ENCODE measurements at places on chromosomes 12 and 14.

DNA sequence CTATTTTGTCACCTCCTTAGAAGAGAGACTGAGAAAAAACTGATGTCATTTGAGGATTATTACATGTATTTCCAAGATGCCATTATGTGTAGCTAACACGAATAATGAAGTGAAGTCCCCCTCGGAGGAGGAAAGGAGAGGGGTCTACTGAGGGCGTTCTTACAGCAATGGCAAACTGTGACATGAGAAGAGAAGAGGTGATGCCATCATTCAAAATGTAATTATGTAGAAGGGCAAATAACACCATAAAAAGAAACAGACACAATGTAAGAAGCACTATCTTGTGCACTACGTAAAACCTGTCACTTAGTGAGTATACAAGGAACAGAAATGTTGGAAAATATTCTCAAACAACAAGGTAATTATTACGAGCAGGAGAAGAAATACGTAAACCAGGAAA is 126.5 kb downstream of the NELL2 start:
- no peak for ATAC-seq

GRCh38 chr12:117076410-117077372 is 22.5 kb downstream of the TESC start:
- ATAC-seq, result no peak

DNA sequence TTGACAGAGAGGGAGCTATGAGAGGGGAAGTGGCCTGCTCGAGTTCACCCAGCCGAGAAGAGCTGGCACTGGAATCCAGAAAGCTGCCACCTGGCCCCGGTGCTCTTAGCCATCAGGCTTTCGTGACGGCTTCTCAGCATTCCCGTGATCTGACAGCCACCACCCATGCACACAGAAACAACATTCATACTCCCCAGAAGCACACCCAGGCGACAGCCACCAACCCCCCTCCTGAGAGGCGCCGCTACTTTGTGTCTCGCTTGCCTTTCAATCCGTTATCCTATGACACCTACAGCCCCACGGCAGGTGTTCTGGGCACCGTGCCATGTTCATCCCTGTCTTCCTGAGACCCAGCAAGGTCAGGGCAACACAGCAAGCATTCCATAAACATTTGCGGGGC is 31.4 kb downstream of the PSMC1 start:
- no peak for ATAC-seq

DNA sequence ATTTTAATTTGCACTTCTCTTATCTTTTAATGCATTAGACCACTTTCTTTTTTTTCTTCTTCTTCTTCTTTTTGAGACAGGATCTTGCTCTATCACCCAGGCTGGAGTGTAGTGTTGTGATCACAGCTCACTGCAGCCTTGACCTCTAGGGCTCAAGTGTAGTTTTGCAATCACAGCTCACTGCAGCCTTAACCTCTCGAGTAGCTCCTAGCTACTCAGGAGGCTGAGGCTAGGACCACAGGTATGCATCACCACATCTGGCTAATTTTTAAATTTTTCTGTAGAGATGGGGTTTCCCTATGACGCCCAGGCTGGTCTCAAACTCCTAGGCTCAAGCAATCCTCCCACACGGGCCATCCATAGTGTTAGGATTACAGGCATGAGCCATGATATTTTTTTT is 12.7 kb downstream of the TMED8 start:
- ATAC-seq, result no peak

GRCh38 chr12:75754698-75755097 is 243.3 kb upstream of the KRR1 start:
- ATAC-seq, result no peak

DNA sequence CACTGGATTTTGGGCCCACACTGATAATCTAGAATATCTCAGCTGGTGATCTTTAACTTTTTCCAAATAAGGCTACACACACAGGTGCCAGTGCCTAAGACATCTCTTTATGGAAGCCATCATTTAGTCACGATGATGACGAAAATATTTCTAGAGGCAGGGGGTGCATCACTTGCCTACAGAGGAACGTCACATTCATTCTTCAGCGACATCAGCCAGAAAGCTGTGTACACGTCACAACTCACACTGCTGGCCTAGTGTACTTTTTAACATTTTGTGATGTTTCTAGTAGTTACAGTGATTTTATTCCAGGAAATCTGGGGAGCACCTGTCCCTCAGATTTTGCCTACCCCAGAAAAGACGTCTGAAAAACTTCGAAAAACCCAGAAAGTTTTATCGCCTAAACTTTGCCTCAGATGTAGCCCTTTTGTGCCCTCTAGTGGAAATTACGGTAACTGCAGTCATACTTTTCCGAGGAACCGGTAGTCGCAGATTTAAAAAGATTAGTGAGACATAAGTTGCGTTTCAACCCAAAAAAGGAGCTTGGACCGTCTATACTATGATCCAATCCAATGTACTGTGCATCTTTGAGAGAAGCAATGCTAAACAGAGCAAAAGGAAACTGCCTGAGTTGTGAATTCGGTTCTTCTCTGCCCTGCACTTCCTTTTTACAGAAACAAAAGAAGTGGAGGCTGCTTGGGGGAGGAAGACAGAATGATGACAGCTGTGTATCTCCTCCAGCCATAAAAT is 64.3 kb upstream of the STON2 start:
- peak; percentile 75 for ATAC-seq

DNA sequence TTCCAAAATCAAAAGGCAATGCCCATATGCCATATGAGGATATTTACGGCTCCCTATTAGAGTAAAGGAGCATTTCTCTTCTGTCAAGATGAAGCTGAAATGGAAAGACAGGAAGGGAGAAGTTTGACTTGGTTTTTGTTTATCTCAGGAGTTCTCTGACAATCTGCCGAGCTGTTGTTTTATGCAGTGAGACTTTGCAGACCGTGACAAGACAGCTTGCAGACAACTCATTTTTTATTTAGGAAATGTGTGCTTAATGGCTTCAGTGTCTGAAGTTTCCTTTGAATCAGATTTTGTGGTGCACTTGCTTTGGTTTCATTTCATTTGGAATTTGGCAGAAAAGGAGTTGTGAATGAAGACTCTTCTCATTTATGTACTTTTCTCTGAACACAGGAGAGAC is 145.4 kb downstream of the C12orf50 start:
- ATAC-seq, result no peak

- ATAC-seq, result no peak
Measured at GRCh38 chr14:104350463-104351185, 212.2 kb downstream of the KIF26A start.

DNA sequence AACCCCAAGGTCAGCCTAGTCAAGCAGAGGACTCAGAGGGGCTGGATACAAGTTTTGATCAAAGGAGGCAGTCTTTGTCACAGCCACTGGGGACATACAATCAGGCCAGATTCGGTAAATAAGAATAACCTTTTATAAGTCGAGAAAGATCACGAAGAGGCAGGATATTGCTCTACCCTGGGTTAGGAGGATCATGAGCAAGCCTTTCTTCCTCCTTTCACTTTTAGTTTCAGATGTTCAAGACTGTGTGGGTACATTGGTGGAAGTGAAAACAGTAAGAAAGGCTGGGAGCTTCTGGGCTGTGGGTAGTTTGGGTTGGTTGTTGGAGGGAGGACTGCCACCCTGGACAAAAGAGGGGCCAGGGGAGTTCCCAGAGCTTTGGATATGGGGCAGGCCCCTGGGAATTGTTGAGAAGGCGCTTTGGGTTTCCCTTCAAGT is 127.7 kb downstream of the SNAPC1 start:
- ATAC-seq, result no peak

DNA sequence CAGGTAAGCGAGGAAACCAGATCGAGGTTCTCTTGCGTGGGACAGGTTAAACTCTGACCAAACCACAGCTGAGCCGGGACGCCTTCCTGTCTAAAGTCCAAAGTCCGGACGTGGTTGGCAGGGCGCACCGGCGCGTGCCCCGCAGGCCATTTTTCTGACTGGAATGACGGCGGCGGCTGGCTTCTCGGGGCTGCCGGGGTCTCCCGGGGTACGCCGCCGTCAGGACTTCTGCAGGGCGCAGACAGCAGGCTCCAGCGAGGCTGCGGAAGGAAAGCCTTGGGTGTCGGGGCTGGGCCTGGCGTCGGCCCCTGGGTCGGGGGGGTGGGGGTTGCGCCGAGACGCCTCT is 32.8 kb downstream of the MIA2 start:
- peak; percentile 61 for ATAC-seq

DNA sequence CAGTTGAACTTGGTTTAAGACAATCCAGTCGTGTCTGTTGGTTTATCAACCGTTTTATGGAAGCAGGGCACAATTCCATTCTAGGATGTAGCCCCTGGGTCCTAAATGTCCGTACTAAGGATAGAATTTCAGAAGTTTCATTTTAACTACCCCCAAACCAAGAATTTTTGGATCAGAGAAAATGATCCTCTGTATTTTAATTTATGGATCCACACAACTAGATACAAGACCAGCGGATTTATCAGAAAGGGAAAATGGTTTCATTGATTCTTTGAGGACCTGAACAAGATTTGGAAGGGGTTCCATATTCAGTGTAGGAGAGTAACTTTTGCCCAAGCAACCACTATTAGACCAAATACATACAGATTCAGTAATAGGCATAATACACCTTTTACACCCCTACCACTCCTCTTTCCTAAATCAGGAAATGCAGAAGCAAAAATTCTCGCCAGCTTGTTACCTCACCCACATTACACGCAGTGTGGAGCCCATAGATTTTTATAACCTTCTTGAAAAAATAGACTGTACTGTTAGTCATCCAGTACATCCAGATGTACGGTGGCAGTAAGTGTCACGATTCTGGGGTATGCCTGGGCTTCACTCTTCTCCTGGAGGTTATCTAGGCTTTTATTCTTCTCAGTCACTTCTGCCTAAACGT is 1.4 kb upstream of the FBXL14 start:
- ATAC-seq, result no peak

- ATAC-seq, result peak; percentile 89
Measured at GRCh38 chr14:57692671-57693070, 173.2 kb downstream of the SLC35F4 start.

GRCh38 chr12:85507456-85507855 is 227.4 kb downstream of the ALX1 start:
- no peak for ATAC-seq

- ATAC-seq, result no peak
Measured at GRCh38 chr12:78226763-78227162, 396.1 kb downstream of the NAV3 start.

DNA sequence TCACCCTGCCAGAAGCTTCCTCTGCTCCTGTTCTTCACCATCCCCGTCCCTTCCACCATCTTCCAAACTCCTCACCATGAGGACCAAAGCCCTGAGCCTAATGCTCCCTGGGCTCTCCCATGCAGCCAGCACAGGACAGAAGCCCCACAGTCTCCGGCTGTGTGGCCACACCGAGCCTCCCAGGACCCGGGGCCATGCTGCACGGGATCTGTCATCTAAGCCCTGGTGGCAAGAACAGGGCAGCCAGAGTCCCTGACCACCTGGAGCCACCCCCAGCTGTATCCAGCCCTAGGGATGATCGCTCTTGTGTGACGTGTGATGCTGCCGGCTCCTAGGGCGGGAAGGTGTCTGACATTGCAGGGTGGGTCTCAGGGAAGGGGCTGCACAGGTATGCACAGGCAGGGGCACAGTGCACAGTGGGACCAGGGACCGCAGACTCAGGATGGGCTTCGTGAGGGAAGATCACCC is 8.1 kb downstream of the TMEM179 start:
- no peak for ATAC-seq

DNA sequence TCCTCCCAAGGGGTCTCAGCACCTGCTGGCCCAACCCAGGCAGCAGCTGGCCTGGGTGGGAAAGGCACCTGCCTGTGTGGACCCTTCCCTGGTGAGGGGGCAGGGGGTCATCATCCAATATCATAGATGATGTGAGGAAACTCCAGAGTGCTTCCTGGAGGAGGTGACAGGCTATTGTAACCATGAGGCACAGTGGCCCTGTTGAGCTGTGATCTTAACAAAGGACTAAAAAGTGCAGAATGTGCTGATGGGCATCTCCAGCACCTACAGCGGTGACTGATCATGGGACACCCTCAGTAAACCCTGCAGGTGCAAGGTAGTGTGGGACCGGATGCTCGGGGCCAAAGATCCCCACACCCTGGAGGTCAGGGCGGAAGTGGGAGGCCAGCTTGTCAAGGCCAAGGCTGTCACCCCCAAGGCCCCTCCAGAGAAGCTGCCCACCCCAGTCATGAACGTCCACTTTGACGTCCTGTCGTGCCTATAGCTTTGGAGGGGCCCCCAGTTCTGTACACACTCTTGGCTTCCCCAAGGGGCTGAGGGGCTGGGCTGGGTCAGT is 7.5 kb downstream of the MMP17 start:
- no peak for ATAC-seq

DNA sequence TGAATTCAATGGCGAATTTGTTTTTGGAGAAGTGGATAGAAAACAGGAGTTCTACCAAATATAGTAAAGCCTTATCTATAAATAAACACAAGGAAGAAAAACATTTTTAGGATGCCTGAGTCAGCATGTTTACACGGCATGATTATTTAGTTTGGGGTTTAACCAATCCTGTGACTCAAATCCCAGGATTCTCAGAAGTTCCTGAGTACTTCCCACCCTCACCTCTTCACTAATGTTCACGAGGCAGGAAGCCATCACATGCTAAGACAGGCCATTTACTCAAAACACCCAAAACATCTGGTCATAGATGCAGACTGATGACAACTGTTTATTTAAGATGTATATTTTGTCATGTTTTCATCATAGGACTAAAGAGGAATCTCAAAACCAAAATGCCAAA is 3.4 kb upstream of the GLRX5 start:
- no peak for ATAC-seq

DNA sequence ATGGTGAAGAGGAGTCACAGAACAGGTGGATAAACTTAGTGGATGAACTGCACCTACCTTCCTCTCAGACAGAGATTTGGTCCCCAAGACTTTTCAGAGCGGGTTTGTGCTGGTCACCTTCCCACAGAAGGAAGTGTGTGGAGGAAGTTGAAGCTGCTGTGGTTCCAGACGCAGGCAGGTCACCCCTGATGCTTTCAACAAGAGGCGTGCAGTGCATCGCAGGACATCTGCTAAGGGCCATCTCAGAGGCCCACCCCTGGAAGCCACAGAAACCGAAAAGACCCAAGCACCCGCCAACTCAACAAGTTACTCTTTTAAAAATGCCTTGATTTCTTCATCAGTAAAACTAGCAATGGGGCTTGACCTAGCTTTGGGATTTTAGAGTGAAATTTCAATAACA is 1.0 kb upstream of the GPX2 start:
- ATAC-seq, result no peak

- no peak for ATAC-seq
Measured at GRCh38 chr12:70443062-70443673, 77.1 kb downstream of the KCNMB4 start.

DNA sequence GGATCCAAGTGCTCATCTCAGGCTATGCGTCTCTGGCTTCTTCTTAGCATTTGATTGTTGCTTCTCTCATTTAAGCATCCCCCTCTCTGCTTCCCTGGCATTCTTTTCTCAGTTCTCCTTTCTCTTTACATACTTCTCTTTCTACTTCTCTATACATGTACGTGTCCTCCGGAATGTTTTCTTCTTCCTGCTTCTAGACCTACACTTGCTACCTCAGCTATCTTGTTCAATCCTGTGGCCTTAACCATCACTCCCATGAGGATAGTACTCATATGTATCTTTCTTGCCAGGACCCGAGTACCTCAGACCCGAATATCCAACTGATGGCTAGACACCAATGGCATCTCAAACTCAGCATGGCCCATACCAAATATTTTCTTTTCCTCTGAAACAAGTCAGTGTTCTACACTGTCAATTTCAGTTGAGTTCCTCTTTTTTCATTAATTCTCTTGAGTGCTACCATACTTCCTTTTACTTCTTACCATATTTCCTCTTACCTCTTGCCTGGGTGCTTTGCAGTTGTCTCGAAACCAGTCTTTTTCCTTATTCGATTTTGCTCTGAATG is 115.1 kb upstream of the SLC38A2 start:
- ATAC-seq, result no peak

- no peak for ATAC-seq
Measured at GRCh38 chr12:75783093-75783877, 248.3 kb downstream of the PHLDA1 start.

All from SK-N-SH treated with all-trans-retinoic acid at 6 μM for 48 hours (cell line).